ENCODE measurements at places on chromosomes 3 and 15.

GRCh38 chr3:193344486-193344885 lies 34.1 kb downstream of the ATP13A5 start:
- DNase-seq, result no peak

GRCh38 chr15:90701880-90702630 lies 15.1 kb upstream of the BLM start:
- DNase-seq, result no peak

- peak; percentile 77 for DNase-seq
Observed at GRCh38 chr3:141231101-141231951, at the start of gene PXYLP1. TSS of gene PXYLP1 (plus strand) at chr3:141231825. CDS start at chr3:141260176, 28,351 bp downstream.

DNA sequence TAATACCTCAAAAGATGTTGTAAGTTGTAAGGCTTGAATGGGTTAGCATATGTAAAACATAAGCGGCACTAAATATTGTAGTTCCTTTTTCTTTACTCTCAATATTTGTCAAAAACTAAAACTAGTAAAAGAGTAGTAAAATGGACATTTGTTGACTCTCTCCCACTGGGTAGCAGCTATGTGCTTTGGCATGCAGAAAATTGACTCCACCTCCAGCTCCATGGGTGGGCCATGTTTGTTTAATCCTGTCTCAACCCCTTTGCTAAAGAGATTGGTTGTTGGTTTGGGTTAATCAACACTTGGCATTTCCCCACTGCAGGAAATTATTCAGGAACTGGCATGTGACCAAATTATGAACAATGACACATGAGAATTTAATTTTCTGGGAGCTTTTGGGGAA lies 114.8 kb downstream of the EOMES start:
- no peak for DNase-seq

DNA sequence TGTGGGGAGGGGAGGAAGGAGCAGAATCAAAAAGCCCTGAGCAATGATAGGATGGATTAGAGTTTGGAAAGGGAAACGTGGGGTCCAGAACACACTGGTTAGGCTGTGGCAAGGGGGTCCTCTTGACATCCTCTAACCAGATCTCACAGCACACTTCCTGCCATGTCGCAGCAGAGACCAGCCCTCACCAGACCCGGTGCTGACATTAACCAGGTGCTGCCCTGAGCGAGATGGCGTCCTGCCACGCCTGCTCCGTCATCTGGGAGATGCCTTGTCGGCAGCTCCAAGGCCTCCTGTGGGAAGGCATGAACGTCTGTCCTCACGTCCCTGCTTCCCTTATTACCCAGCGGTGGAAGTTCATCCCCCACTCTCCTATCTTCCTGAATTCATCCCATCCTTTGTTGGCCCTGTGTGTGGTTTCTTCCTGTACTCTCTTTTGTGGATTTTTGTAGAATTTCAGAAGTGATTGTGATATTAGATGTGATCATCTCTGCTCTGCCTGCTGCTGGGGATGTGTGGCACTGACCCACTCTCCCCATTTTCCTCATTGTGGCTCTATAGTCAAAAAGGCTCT lies 29.4 kb upstream of the MYZAP start:
- DNase-seq, result no peak

DNA sequence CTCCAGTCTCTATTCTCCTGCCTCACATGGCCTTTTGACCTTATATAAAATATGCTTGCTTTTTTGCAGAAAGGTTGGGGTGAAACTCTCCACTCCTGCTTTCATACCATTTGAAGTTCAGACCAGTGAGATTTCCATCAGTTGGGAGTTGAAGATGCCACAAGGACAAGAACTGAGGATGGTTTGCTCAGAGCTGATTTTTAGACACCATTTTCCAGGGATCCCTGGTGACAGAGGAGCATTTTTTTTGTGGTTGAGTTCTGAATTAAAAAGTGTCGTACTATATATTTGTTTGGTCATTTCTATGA lies 8.8 kb upstream of the TM4SF1 start:
- no peak for DNase-seq

- DNase-seq, result peak; percentile 48
Observed at GRCh38 chr3:112303764-112304325, 9.8 kb upstream of the SLC9C1 start.

GRCh38 chr15:98586066-98586465 lies 62.3 kb upstream of the IGF1R start:
- no peak for DNase-seq

GRCh38 chr3:133595341-133595740 lies 21.9 kb downstream of the CDV3 start:
- DNase-seq, result no peak

DNA sequence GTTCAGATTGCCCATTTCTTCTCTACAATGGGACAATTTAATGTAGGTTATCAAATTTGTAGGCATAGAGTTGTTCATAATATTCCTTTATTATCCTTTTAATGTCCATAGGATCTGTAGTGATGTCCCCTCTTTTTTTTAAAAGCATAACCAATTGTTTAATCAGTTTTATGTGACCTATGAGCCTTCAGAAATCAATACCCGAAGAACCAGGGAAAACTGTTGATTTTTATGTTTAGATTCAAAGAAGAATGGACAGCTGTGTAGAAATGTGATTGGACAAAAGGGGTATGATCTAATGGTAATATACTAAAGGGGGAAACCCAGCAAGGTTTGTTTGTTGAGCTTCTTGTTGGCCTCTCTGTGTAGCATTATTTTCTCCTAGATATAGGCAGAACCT lies 39.5 kb downstream of the SUSD5 start:
- no peak for DNase-seq

DNA sequence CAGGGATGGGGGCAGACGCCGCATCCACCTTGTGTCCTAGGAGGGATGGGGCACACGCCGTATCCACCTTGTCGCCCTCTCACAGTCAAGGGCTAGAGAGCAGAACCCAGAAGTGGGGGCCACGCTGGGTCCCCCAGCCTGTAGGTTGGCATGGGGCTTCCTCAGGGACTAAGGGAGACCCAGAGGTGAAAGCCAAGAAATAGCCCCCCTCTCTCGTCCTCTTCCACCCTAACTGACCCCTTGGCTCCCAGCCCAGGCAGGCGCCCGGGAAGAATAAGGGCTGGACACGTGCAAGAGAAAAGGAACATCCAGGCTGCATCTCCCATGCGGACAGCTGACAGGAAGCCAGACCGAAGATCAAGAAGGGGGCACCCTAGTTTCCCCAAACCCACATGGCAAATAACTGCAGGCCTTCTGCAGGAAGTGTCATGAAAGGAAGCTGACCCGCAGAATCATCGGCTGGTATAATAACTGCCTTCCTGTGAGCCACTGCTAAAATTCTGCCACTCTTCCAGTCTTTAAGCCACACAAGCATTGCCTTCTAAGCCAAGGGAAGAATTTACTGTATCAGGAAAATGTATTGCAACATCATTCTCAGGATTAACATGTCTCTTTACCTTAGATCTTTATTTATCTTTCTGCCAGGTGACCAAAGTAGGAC lies 38.5 kb upstream of the TFRC start:
- no peak for DNase-seq

DNA sequence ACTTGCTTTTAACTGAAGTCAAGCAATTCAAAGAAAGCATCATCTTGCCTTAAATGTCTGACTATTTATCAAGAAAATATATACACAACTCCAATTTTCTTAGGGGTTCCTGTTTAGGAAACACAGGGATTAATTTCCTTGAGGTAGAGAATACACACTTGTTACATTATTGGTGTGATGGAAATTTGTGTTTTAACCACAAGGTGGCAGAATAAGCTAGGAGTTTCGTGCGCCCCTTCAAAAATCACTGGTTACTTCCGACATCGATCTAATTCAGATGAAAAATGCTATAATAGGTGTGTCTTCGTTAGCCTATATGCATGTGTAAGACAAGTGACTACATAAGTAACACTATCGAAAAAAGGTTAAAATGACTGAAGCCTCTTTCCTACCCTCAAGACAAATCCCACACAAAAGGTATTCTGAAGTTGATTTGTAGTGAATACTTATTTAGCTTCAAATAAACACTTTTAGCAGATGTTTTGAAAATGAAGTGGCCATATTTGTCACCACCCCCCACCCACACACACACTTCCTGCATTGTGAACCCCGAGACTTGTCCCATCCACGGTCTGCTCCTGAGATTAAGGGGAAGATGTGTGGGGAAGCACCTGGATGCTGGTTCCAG lies 246.5 kb downstream of the ROBO1 start:
- DNase-seq, result peak; percentile 0

DNA sequence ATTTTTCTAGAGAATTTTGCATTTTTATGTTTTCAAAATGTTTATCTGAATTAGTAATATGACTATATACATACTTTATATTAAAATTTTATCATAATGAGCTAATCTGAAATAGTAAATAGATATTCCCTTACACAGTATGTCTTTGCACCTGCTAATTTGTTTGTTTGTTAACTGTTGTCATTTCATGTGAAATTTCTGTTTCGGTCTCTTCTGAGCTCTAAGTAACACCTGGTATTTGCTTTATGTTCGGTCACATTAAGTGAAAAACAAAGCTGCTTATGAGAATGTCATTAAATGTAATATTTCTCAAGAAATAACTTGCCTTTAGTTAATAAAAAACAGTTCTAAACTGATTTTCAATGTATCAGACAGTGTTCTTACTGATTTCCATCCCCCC lies 61.1 kb downstream of the FNDC3B start:
- DNase-seq, result no peak

GRCh38 chr15:72923289-72923688 lies 129.0 kb upstream of the NEO1 start:
- DNase-seq, result no peak

GRCh38 chr15:86765281-86765680 lies 685.6 kb downstream of the AGBL1 start:
- no peak for DNase-seq

- DNase-seq, result no peak
Observed at GRCh38 chr3:149267565-149267964, 45.9 kb upstream of the CP start.

- no peak for DNase-seq
Observed at GRCh38 chr15:66885281-66885915, 180.0 kb upstream of the SMAD3 start.

DNA sequence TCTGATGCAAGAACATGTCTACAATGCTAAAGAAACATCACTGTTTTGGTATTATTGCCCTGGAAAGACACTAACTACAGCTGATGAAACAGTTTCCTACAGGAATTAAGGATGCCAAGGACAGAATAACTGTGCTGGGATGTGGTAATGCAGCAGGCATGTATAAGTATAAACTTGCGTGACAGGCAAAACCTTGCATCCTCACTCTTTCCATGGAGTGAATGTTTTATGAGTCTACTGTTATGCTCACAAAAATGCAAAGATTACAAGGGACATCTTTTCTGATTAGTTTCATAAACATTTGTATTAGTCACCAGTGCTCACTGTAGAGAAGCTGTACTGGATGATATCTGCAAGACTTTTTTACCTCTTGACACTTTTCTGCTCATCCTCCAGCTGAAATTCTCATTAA lies 143.6 kb downstream of the NAALADL2 start:
- DNase-seq, result no peak

- no peak for DNase-seq
Observed at GRCh38 chr3:121836481-121836880, 1.5 kb downstream of the EAF2 start.

DNA sequence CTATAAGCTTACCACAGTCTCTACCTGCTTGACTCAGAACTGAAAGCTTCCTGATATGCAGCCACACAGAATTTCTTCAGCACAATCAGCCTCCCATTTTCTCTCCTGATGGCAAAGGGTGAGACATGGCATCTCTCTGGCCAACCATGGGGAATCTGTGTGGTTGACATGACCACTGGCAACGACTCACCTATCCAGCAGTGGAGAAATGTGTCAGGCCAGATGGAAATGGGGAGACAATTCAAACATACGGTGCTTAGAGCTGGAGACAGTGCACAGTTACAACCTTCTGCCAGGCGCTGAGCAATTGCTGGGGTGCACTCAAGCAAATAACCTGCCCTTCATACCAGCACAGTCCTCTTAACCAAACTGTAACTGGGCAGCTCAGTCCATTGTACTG lies 3.6 kb downstream of the ZNF385D start:
- DNase-seq, result no peak

- no peak for DNase-seq
Observed at GRCh38 chr15:63501256-63502089, 2.9 kb upstream of the USP3 start.

GRCh38 chr3:155748611-155749365 lies 3.9 kb upstream of the PLCH1 start:
- DNase-seq, result no peak

DNA sequence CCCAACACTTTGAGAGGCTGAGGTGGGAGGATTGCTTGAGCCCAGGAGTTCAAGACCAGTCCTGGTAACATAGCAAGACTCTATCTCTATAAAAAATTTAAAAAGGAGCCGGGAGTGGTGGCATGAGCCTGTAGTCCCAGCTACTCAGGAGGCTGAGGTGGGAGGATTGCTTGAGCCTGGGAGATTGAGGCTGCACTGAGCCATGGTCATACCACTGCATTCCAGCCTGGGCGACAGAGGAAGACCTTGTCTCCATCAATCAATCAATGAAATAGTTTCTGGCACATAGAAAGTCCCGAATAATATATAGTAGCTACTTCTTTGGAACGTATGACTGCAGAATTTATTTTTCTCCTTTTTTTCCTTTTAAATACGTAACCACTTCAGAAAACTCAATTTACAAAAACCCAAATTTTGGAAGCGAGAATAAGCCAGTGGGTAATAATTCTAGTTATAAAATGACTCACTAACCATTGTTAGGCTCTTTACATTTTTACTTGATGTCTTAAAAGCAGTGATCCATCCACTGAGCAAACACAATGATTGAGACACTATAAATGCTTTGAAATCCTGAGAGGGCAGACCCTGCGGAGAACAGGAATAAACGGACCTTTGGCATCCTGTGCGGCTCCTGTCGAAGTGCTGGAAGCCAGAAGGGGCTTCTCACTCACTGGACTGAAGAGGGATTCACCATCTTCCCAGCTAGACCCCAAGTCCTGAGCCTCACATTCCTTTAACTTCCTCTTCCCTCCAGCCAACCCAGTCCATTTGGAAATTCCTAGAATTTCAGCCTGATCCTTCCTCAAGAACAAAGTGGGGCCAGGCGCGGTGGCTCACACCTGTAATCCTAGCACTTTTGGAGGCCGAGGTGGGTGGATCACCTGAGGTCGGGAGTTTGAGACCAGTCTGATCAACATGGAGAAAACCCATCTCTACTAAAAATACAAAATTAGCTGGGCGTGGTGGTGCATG lies 68.4 kb upstream of the MFGE8 start:
- DNase-seq, result no peak

Data from DMS79 treated with DMSO at 0.1 percent for 48 hours (cell line).